Sciatic nerve (tissue), 2 donors: ENCODE measurements at places on chromosomes 11 and 22.
A peak's percentile ranks its signal among the peaks of the same experiment; 100 is the strongest.

DNA sequence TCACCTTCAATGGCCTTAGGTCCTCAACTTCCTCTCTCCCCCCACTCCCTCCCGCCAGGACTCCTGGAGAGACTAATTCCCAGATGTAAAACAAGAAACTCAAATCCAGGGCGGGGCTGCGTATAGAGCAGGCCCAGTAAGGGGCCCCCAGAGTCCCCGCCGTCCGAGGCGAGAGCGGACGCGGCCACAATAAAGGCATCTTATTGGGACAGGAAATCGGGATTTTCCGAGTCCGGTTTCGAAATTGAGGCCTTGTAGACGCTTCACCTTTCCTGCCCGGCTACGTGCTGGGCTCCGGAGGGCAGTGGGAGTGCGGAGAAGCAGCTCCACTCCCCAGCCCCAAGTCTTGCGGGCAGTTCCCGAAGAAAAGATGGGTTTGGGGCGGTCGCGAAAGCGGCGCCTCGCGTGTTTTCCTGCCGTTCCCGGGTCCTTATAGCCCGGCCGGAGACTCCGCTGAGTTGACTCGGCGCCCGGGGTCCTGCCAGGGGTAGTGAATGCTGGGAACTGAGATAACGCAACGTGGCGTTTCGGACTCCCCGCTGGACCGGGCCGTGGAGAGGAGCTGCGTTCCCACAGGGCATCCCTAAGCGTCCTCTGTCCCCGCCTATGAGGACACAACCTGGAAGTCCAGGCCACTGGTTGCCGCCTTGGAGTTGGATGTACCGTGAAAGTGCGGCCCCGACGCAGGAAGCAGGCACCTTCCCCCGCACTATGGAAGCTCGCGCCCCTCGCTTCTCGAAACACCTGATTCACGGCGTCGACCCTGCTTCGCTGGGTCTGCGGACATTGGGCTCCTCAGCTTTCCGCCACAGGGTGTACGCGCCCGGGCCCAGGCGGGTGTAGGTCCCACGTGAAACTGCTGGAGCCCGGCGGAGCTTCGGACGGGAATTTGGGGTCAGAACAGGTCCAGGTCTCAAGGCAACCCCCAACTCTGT lies 4.8 kb upstream of the CHRM1 start:
- DNase-seq, result no peak

- no peak for DNase-seq
Measured at GRCh38 chr11:41954034-41954433, 494.6 kb upstream of the LRRC4C start.

GRCh38 chr11:43998308-43998707 lies 49.5 kb upstream of the ACCSL start:
- DNase-seq, result no peak

DNA sequence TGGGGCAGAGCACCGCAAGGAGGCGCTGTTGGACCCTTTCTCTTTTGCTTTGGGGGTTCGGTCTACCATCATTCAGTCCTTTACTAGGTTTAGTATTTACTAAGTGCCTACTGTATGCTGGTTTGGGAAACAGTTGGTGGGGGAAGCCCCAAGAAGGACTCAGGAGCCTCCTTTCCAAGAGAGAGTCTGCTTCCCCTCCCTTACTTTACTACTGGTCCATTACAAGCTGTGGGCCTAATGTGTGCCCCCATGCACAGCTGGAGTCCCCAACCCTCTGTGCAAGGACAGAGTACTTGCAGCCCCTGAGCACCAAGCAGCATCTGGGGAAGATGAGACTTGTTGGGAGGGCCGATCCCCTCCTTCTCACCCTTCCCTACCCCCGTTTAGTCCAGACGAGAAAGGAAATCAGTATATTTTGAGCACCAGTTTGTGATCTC lies 876 bp upstream of the UBE2L6 start:
- DNase-seq, result peak; percentile 94

DNA sequence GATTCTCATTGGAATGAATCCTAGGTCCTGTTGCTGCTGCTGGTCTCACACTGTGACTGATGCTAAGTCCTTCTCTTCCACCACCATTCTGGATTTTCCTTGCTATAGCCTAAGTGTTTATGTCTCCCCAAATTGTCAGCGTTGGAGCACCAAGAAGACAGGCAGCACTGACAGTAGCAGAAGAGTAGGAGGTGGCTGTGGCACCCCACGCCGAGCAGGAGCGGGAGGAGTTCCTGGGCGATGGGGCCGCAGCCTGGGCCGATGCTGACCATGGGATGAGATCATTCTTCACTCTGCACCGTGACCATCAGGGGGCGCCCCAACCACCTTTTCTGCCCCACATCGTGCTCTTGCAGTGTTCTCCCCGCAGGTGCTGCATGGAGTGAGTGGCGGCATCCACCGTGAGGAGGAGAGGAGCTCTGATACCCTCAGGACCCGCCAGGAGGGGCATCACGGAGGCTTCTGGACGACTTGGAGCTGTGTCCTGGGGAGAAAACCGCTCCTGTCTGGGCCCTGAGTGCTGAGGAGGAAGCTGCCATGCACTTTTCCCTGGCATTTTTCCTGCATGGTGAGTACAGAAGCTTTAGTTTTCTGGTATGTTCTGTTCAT lies 57.0 kb downstream of the LRRC74B start:
- DNase-seq, result peak; percentile 79

DNA sequence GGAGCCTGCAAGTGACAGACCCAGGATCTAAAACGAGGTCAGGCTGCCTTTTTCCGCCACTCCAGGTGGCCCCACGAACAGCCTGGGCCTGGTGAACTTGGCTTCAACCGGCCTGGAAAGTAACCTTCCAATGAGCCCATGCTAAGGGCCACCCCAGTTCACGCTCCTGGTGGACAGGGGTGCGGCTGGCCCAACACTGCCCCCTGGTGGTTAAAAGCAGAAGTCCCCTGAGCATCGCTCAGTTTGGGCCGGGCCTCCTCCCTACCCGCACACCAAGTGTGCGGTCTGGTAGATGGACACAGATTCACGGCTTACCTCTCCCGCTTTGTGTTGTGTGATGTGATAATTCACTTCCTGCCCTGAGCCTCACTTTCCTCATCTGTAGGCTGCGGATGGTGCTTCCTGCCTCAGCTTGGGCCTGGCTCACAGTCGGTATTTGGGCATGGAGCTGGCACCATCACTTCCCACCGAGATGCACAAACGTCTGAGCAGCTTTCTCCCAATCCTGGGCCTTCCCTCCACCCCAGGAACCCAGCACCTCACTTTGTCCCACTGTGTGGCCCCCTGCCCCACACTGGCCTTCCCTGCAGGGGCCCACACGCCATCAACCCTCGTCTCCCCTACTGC lies 13.7 kb upstream of the SEC14L3 start:
- peak; percentile 80 for DNase-seq

- DNase-seq, result no peak
Measured at GRCh38 chr22:32932176-32932575, 126.0 kb downstream of the SYN3 start.

DNA sequence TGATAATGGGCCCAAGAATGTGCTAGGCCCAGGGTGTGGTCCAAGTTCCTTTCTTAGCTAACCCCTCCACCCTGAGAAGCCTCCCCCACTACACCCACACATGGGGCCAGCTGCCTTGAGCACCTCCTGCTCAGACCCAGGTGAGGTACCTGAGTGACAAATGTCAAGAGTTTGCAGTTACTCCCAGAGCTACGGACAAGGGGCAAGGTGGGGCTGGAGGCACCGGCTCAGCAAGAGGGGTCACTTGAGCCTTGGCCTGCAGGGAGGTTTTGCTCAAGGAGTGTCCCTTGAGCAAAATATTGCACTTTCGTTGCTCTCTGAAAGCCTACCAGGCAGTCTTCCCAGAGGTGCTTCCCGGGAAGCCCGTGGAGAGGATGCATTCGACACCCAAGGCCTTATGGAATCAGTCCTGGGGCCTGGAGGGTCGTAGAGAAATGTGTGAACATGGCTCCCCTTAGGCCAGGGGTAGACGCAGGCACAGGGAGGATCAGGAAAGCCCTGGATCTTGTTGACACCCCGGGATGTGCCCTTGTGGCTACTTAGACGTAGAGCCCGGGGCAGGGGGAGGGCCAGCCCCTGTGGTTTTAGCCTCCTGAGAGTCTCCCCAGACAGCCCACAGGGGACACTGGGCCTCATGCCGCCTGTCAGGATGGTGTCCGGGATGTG lies 114.2 kb downstream of the KCNQ1 start:
- peak; percentile 2 for DNase-seq

DNA sequence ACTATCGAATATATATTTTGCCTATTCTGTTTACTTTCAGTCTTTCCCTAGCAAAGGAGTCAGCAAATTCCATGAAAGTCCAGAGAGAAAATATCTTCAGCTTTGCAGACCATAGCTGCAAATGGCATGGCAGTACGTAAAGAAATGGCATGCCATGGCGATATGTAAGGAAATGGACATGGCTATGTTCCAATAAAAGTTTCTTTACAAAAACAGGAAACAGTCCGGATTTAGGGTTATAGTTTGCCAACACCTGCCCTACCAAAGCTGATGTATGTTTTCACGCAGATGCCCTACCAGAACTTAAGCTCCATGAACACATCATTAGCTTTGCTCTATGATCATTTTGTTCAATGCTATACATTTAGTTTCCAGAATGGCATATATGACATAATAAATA lies 19.5 kb downstream of the KIAA0930 start:
- DNase-seq, result no peak

DNA sequence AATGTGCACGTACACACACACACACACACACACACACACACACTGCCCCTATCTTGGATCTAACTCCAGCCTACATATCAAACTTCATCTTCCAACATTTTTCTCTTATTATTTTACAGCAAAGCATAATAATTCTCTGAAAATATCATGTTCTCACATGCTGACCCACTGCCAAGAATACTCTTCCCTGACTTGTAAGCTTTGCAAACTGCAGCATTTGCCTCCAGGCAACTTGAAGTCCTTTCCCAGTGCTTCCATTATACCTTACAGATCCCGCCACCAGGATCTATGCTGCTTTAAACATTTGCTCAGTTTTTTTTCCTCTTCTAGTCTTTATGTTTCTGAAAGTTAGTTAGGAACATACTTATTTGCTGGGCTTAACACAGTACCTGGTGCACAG lies 483.3 kb upstream of the ARHGAP42 start:
- no peak for DNase-seq

- no peak for DNase-seq
Measured at GRCh38 chr22:44002997-44003396, 21.1 kb upstream of the PARVB start.

DNA sequence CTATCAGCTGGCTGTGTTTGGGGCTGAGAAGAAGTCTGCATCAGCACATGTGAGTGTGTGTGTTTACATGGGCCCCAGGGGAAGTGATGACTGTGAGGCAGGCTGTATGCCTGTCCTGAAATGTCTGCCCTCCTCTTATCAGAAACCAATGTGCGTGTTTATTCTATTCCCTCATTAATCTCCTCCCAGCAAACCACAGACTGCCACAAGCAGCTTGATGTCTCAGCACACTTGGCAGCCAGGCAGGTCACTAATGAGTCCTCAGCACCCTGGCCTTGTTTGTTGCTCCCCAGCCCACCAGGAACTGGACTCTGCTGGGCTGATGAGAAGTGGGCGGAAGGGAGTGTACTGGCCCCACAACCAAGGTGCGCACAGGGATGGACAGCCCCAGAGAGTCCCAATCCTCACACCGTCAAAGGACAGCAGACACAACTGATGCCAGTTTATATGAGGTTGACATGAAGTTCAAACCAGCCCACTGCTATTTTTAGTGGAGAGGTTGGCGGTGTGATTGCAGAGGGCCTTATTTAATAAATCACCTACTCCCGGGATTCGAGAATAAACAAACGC lies 225.8 kb downstream of the ETS1 start:
- DNase-seq, result no peak

- no peak for DNase-seq
Measured at GRCh38 chr22:49295465-49295743, 532.3 kb downstream of the BRD1 start.

- DNase-seq, result no peak
Measured at GRCh38 chr22:29765905-29766631, 739 bp downstream of the ZMAT5 start.

GRCh38 chr22:21725956-21726649 lies 9.5 kb downstream of the YPEL1 start:
- no peak for DNase-seq

GRCh38 chr11:70493891-70494290 lies 95.6 kb downstream of the CTTN start:
- DNase-seq, result no peak

DNA sequence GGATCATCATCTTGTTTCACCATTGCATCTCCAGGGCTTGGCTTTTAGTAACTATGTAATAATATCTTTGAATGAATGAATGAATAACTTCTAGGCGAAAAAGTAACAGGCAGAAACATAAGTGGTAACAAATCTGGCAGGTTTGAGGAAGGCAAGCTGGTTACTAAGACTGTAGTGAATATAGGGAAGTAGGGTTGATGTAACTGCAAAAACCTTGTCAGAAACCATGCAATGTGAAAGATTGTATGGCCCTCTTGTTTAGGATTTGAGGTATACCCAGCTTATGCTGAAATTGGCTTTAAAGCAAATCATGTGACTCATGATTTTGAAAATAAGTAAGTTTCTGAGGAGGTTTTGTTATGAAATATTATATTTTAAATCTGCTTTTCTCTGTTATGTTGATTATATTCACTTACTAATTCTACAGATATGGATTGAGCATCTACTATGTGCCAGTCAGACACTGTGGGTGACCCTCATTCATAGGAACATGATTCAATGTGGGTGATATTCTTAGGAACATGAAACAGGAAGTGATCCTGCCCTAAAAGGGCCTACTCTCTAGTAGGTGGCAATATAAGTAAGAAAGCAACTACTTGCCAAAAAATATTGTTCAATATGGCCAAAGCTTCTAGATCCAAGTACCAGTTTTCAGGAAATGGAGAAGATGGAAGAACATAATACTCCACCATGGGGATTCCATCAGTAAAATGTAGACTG lies 115.5 kb upstream of the CCDC90B start:
- DNase-seq, result no peak

- DNase-seq, result no peak
Measured at GRCh38 chr11:45907911-45908370, 870 bp upstream of the FREY1 start.

DNA sequence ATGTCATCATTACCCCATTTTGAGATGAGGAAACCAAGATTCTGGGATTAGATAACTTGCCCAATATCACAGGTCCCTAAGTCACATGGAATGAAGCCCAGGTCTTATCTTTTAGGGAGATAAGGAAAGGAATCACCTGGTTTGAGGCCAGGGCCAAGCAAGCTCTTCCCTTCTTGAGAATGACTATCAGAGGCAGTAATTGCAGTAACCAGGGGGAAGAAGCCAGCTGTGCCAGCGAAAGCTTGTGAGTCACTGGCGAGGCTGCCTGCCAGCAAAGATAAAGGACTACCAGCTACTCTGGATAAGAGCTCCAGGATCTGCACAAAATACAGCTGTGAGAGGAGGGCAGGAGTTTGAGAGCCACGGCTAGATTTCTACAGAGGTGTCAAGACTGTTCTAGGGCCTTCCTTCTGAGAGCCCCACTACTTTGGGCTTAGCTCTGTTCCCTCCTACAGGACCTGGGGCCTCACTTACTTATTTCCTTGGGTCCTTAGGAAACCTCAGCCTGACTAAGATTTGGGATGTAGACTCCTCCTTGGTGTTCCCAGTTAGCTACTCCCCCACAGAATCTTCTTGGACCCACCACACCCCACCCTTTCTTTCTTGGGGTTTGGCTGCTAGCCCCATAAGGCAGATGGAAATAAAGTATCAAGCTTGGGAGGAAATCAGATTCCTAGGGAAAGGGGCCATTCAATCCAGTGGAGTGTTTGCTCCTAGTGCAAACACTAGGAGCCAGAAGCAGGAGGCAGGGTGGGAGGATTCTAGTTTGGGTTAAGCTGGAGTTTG lies 9.7 kb upstream of the CCKBR start:
- DNase-seq, result peak; percentile 67

GRCh38 chr11:67265633-67266448 lies 432 bp upstream of the GRK2 start:
- DNase-seq, result peak; percentile 90
